ENCODE measurements at places on chromosomes 1 and 21. TPM values are rescaled to one million over a fixed set of nuclear protein-coding genes. Genes with fewer than 3 reads are reported as not detected.
A peak's percentile ranks its signal among the peaks of the same experiment; 100 is the strongest.

- no peak for DNase-seq
Observed at GRCh38 chr1:54798206-54798605, 2.9 kb downstream of the TTC22 start.

DNA sequence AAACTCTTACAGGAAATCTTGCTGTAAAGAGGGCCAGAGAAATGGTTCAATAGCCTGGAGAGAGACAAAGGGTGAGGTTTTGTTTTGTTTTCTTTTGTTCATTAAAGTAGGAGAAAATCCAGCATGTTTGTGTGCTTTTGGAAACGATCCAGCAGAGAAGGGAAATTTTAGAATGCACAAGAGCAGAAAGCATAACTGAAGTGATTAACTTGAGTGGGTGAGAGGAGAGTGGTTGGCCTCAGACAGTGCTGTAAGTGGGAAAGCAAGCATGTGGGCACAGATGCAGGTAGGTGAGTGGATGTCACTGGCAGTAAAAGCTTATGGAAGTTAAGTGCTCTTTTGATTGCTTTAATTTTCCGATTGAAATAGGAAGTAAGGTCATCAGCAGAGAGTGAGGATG lies 50.2 kb downstream of the EEIG2 start:
- no peak for DNase-seq

- no peak for DNase-seq
Observed at GRCh38 chr1:201471772-201472171, 2.8 kb upstream of the PHLDA3 start.

DNA sequence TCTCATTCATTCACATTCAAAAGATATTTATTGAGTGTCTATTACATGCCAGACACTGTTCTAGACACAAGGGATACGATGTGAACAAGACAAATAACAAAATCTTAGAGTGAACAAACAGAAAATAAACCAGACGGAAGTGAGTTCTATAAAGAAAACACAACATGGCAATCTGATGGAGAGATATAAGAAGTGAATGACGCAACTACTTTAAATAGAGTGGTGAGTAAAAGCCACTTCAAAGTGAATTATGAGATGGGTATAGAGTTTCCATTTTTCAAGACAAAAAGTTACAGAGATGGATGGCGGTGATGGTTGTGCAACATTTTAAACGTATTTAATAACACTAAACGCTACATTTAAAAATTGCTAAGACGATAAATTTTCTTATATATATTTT lies 75.4 kb downstream of the CEP170 start:
- no peak for DNase-seq

GRCh38 chr1:25074351-25075227 lies 144.5 kb upstream of the RUNX3 start:
- no peak for DNase-seq

GRCh38 chr1:22418933-22419382 lies 32.7 kb upstream of the ZBTB40 start:
- DNase-seq = no peak

DNA sequence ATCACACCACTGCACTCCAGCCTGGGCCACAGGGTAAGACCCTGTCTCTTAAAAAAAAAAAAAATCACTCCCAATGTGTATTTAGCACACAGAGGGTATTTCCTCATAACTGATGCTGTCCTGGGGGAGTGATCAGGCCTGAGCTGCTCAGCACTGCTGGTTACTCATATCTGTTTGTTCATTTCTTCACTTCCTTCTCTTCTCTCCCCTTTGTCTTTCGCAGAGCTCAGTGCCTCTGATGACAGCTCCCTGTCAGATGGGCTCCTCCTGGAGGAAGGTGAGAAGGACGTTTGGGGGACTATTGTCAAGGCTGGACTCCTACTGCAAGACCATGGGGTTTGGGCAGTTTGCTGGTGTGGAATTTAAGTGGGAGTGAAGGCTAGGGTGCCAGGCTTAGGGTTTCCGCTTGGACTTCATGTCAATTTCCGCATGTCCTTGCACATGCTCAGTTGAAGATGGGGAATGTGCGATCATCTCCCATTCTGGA lies 13.0 kb downstream of the INAVA start:
- DNase-seq = no peak

- peak; percentile 74 for DNase-seq
Observed at GRCh38 chr1:204828352-204828850, 42.3 kb upstream of the NFASC start.

- no peak for DNase-seq
Observed at GRCh38 chr1:179917601-179918429, 35.7 kb downstream of the TOR1AIP1 start.

DNA sequence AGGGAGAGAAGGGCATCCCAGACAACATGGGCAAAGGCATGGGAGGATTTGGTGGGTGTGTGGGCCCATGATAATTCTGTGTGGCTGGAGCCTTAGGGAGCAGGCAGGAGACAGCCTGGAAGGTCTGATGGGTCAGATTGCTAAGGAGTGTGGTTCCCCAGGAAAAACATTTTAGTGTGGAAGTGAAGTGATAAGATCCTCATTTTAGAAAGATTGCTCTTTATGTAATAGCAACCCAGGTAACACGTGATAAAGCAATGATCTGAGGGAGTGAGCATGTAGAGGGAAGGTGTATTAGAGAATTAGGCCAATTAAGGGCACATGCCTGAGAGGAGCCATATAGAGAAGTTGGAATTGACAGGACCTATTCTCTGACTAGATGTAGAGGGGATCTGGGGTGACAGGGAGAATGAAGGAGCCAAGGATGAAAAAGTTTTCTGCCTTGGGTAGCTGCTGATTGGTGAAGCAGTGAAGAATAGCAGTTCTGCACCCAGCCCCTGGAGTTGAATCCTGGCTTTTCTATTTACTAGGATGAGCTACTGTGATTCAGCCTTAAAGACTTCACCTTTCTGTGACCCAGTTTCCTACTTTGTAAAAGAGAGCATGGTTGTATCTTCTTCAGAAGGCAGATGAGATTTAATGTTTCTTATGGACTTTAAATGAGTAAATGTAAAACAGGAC lies 18.7 kb upstream of the SLAMF6 start:
- no peak for DNase-seq

GRCh38 chr1:236160540-236161127 lies 18.3 kb downstream of the GPR137B start:
- no peak for DNase-seq

- DNase-seq = no peak
Observed at GRCh38 chr1:55816456-55817426, 601.6 kb upstream of the USP24 start.

DNA sequence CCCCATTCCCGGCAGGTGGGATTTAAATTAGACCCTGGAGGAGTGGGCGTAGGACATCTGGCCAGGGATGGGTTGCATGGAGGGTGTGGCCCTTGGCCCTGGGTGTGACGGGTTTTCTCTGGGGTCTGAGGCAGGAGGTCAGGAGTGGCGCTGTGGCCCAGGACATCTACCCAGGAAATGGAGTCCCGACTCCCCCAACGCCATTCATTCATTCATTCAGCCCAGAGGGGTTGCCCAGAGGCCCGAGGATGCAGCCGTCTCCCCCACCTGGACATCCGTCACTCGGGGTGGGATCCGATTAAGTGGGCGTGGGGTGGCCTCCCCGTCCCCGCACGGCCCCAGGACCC lies 663 bp downstream of the ATP13A2 start:
- DNase-seq = no peak

STK40 gene
- 34.2 TPM for total RNA-seq

THBS3 gene
- total RNA-seq = 54.6 TPM

CA6 gene
- not detected for total RNA-seq

RIMS3 gene
- total RNA-seq = 5.3 TPM

KIF26B gene
- total RNA-seq = 8.0 TPM

Measured in ureter (tissue), 1 donor.